Germinal center (tissue), 1 donor: ENCODE measurements at places on chromosomes 13 and 19.

- DNase-seq = no peak
Measured at GRCh38 chr13:93397619-93398018, 171.0 kb downstream of the GPC6 start.

GRCh38 chr19:30423481-30423880 lies 51.3 kb downstream of the ZNF536 start:
- no peak for DNase-seq

DNA sequence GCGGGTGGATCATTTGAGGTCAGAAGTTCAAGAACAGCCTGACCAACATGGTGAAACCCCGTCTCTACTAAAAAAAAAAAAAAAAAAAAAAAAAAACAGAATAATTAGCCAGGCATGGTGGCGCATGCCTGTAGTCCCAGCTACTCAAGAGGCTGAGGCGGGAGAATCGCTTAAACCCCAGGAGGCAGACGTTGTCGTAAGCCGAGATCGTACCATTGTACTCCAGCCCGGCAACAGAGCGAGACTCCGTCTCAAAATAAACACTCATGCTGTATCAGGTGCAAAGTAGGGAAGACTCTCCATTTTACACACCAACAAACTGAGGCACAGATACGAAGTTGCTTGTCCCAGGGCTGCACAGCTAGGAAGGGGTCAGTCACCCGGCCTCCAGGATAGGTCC lies 15.6 kb downstream of the TLE6 start:
- DNase-seq = no peak

- no peak for DNase-seq
Measured at GRCh38 chr13:62635161-62635560, 1219.5 kb upstream of the PCDH20 start.

DNA sequence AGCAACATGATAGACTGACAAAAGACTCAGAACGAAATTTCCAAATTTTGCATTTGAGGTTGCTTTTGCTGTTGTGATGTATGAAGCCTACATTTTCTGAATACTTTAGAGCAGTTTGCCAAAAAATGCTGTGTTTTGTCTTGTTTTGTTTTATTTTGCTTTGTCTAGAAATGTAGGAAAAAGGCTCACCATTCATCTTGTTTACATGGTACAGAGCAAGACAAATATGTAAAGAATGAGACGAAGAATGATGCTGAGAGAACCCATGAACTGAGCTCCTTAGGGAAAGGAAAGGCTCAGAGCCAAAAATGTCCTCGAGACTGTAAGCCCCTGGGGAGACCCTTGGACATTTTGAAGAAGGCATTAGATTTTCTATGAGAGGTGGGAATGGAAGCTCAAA lies 6.8 kb upstream of the SPART start:
- DNase-seq = no peak

DNA sequence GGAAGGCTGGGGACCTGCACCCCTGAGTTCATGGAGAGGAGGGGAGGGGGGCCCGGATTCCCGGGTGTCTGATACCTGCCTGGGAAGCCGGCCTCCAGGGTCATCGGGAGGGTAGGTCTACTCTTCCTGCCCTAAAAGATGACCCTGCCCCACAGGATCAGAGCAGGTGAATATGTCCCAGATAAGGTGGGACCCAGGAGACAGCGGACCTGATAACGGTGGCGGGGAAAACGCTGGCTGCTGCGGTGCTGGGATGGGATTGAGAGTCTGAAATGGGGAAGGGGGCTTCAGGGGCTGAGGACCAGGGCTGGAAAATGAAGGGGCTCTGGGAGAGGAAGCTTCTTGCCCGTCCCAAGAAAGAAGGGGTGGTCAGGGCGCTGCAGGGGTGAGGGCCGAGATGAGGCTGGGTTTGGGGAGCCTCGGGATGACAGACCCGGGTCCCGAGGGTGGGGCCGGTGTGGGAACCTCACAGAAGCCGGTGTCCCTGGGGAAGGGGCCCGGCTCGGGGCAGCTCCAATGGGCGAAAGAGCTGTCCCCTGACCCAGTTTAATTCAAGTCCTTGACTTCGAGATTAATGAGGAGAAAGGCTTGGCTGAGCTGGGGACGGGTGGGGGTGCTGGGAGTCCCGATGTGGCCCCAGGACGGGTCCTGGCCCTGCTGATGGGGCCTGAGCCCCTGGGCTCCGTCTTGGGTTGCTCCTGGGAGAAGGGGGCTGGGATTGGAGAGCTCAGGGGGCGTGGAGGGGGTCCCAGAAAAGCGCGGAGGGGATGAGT lies 823 bp downstream of the TTYH1 start:
- no peak for DNase-seq

DNA sequence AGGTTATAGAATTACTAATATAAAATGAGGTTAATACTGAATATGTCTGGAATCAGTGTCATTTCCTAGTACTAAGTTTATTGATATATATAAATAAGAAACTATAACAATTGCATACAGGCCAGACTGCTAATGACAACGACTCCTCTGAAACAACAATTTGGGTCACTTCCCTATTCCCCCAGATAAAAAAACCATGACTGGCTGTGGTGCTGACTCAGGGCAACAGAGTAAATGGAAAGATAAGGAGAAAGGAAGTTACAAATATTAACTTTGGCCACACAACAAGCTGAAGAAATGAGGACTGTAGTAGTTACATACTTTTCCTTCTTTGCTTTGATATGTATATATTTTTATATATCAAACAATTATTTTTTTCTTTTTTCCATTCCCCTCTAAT lies 263.7 kb upstream of the PCDH9 start:
- no peak for DNase-seq

- DNase-seq = no peak
Measured at GRCh38 chr19:16303755-16304154, 20.9 kb upstream of the KLF2 start.

- no peak for DNase-seq
Measured at GRCh38 chr13:98706446-98707110, 45.9 kb downstream of the SLC15A1 start.

DNA sequence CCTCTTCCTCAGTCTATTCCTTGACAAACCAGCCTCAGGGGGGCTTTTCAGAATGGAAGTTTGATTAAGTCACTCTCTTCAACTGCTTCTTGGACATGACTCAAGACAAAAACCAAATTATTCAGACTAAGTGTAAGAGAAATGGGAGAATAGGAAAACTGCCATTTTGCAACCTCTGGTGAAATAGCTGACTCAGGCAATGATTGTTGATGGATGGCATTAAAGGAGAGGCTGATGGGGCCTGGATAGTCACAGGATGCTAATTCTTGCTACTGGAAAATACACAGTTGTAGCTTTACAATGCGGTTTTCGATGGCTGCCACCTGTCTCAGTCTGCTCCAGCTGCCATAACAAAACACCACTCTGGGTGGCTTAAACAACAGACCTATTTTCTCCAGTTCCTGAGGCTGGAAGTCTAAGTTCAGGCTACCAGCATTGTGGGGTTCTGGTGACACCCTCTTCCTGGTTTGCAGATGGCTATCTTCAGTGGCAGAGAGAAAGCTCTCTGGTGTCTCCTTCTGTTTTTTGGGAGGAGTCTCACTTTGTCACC lies 6.1 kb downstream of the NOSIP start:
- no peak for DNase-seq

GRCh38 chr13:33322965-33323668 lies 37.6 kb upstream of the STARD13 start:
- DNase-seq = no peak

- no peak for DNase-seq
Measured at GRCh38 chr19:20471431-20471830, 94.2 kb downstream of the ZNF737 start.

GRCh38 chr19:38731654-38732301 lies 12.5 kb downstream of the CAPN12 start:
- DNase-seq = no peak

- no peak for DNase-seq
Measured at GRCh38 chr19:49425922-49426592, 869 bp downstream of the GFY start.

DNA sequence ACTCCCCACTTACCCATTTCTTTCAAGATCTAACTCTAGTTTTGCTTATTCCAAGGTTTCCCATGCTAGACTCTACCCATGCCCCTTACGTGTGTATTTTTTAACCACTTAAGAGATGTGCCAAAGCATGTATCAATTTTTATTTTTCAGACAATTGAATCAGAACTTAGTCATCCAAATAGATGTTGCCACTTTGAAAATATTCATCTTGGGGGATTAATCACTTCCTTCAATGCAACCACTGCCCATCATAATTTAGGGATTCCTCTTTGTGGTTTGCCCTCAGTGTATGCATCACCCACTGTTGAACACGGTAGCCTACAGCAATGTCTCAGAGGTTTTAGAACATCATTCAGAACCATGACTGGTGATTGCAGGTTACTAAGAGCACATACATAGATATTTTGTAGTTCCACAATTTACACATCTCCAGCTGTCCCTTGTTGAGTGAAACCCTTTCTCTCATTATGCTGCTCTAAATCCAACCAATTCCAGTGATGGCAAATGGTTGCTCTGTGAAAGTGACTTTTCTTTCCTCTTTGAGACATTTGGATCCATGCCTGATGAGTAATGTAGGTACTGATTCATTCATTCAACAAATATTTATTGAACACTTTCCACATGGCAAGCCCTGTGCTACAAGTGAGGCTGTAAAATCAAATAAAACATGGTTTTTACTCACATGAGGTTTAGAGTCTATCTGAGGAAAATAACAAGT lies 60.6 kb upstream of the SERP2 start:
- no peak for DNase-seq

DNA sequence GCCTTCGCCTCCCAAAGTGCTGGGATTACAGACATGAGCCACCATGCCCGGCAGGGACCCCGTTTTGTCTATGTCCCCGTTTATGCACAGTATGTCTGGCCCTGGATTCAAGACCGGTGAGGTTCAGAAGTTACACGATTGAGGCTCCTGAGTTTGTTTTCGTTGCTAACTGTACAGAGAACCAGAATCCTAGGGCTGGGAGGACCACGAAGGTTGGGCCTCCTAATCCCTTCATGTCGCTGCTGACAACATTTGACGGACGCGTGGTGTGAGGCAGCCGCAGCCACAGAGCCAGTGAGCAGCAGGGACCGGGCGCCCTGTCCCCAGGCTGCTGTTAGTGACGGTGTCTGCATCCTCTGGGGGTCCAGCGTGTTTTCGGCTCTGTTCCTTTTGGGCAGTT lies 91.4 kb downstream of the ATP11A start:
- DNase-seq = no peak

- no peak for DNase-seq
Measured at GRCh38 chr13:93872376-93872775, 607.1 kb downstream of the DCT start.

- DNase-seq = no peak
Measured at GRCh38 chr19:1311543-1312091, 25.9 kb downstream of the EFNA2 start.
